H1 (cell line): ENCODE measurements at places on chromosomes 5 and 9.

DNA sequence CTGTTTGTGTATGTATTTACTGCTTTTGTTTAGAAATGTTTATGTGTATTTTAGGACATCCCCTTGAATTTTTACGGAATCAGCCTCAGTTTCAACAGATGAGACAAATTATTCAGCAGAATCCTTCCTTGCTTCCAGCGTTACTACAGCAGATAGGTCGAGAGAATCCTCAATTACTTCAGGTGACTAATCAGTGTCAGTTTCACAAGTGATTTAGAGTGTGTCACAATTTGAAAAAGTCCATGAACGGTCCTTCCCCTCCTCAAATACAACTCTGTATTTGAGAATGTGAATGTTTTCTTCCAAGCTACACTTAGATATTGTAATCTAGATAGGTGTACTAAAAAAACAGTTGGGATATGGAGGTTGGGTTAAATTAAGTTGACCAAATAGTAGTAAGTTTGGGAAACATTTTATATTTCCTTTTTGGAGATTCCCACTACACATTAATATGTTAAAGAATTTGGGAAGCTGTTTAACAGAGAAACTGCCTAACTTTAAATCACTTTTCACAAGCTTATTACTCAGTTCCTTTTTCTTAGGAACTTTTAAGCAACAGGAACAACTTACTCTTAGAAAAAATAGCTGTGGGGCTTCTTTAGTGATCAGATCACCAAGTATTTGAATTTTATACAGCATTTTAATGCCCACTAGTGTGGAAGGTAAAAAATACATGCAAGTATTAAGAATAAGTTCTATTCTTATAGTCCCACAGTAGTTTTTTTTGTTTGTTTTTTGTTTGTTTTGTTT lies 40.9 kb downstream of the RAD23B start:
- no peaks in the 10 kb centered on the region for H3K27me3 ChIP-seq
- peaks cover 15% of the 10 kb centered on the region for H3K36me3 ChIP-seq
- no peak for DNase-seq
- no peak overlapping the region for H3K27ac ChIP-seq

DNA sequence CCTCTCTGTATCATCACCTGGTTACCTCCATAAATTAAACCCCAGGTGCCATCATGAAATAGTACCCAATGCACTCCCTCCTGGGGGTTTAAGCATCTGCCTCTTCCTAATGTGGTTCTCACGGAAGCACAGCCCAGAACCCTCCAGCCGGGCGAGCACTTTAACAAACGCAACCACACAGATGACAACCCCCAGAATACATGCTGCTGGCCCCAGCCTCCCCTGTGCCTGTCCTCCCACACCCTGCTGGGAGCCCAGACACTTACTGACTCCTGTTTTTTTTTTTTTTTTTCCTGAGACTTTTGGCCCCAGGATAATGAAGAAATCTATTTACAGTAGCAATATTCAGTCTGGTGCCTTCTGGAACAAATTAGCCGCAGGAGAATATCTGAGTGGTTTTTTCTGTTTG lies 50.0 kb upstream of the COL5A1 start:
- H3K4me1 ChIP-seq = no peaks in the 10 kb centered on the region
- no peak overlapping the region for H3K4me3 ChIP-seq
- H3K36me3 ChIP-seq = no peaks in the 10 kb centered on the region
- H3K27me3 ChIP-seq = no peaks in the 10 kb centered on the region

DNA sequence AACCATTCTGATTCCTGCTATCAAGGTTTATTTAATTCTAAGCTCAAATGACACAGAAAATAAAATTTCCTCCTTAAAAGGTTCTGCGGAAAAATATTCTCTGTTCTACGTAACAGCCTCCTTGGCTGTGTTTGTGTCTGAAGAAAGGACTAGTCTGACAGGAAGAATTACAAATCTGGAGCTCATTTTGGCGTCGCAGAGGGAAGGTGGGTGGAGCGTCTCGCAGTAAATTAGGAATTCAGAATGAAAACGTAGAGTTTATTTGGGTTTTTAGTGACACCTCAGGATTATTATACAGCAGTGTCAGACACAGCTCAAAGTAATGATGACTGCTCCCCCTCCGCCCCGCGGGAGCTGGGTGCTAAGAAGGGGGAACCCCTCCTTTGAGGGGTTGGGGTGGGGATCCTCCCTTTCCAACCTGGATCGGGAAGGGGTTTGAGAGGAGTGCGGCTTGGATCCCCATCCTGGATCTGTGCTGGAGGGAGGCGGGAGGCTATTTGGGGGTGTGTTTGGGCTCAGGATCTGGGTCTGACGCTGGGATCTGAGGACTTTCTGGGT lies 933 bp upstream of the TGFBR1 start:
- no peaks in the 10 kb centered on the region for H3K36me3 ChIP-seq
- no peaks in the 10 kb centered on the region for H3K4me1 ChIP-seq
- H3K27me3 ChIP-seq = no peaks in the 10 kb centered on the region
- no peak for DNase-seq
- peak overlapping the region; percentile 85 for H3K4me3 ChIP-seq
- no peak overlapping the region for H3K27ac ChIP-seq

- no peak overlapping the region for H3K27ac ChIP-seq
- H3K27me3 ChIP-seq = no peaks in the 10 kb centered on the region
- DNase-seq = no peak
- no peaks in the 10 kb centered on the region; the same call in 1 of the 2 replicates for H3K4me1 ChIP-seq
These were observed 59.2 kb downstream of the NSUN2 start for GRCh38 chr5:6573651-6574101.

DNA sequence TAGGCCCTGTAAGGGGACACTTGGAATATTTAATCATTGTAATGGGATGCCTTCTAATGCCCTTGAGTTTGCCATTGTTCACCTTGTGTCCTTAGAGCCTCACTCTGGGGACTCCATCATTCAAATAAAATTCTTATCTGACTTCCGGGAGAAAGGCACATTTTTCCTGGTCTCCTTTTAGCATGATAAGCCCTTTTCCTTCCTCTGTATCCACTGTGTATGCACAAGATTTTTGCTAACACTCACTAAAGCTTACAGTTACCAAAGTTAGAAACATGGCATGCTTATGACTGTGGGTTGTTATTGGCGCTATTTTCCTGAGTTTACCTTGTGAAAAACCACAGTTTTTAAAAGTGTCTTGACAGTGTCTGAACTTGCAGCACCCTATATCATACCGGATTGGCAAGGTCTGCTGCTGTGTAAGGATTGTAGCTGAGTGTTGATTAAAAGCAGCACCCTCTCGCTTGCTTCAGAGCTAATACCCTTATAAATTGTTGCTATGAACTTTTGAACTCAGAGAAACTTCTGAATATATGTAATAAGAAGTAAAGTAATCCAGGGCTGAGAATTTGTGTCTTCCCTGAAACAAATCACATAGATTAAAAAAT lies 46.4 kb downstream of the SNCAIP start:
- no peaks in the 10 kb centered on the region for H3K27me3 ChIP-seq
- H3K4me1 ChIP-seq = peaks cover 11% of the 10 kb centered on the region
- no peak overlapping the region for H3K4me3 ChIP-seq
- no peak for DNase-seq

DNA sequence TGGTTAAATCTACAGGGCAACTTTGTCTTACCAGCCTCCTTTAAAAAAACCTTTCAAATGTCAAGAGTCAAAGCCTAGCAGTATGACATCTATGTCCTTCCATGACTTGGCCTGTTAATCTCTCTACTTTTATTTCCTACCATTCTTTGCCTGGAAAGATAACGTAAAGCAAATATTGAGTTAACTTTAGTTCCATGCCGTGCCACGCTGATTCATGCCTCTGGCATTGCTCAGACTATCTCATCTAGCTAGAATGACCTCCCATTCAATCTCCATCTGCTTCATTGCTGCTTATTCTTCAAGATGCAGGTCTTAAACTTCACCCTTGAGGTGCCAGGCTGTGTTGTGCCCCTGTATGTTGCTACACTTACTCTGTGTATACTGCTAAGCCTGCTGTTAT lies 729.8 kb downstream of the EFNA5 start:
- DNase-seq = no peak
- H3K4me3 ChIP-seq = no peak overlapping the region
- H3K4me1 ChIP-seq = no peaks in the 10 kb centered on the region

DNA sequence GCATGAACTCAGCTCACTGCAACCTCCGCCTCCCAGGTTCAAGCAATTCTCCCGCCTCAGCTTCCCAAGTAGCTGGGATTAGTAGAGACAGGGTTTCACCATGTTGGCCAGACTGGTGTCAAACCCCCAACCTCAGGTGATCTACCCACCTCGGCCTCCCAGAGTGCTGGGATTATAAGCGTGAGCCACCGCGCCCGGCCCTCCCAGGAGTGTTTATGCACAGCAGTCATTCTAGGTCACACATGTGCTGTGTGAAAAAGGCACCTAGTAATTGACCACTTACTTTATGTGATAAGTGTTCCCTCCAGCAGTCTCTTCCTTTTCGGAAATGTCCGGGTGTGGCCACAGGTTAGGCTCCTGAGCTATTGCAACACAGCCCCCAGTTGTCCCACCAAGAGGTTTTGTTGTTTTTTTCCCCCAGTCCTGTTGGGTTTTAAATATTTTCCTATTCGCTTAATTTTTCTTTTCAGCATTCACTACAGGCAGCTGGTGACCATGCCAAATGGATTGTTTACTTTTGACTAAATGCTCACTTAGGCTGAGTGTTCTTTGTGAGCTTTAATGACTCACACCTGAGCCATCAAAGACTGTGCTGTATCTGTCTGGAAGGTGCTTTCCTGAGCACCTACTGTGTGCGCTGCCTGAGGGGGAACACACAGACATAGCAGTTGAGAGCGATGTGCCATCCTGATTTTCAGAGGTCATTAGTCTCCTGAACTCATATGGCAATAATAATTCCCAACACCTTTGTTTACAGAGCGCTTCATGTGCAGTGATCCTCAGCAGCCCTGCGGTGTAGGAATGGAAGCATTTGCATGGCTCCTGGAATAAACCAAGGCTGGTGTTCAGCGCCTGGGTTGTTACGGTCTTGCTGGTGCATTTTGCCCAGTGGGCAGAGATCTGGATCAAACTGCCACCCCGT lies 94.3 kb downstream of the MVB12B start:
- H3K27ac ChIP-seq = no peak overlapping the region
- DNase-seq = no peak
- no peak overlapping the region for H3K4me3 ChIP-seq
- H3K27me3 ChIP-seq = no peaks in the 10 kb centered on the region
- H3K36me3 ChIP-seq = no peaks in the 10 kb centered on the region

GRCh38 chr9:117335837-117336433 lies 78.9 kb downstream of the ASTN2 start:
- no peaks in the 10 kb centered on the region for H3K4me1 ChIP-seq
- no peak overlapping the region for H3K27ac ChIP-seq
- no peaks in the 10 kb centered on the region for H3K36me3 ChIP-seq
- H3K27me3 ChIP-seq = no peaks in the 10 kb centered on the region
- H3K4me3 ChIP-seq = no peak overlapping the region

- H3K4me3 ChIP-seq = no peak overlapping the region
- H3K27ac ChIP-seq = peak overlapping the region; percentile 56
- H3K4me1 ChIP-seq = peaks cover 25% of the 10 kb centered on the region
- DNase-seq = peak; percentile 73
- no peaks in the 10 kb centered on the region for H3K27me3 ChIP-seq
- no peaks in the 10 kb centered on the region for H3K36me3 ChIP-seq
These were observed 27.9 kb upstream of the CTNNA1 start for GRCh38 chr5:138725153-138725817.

DNA sequence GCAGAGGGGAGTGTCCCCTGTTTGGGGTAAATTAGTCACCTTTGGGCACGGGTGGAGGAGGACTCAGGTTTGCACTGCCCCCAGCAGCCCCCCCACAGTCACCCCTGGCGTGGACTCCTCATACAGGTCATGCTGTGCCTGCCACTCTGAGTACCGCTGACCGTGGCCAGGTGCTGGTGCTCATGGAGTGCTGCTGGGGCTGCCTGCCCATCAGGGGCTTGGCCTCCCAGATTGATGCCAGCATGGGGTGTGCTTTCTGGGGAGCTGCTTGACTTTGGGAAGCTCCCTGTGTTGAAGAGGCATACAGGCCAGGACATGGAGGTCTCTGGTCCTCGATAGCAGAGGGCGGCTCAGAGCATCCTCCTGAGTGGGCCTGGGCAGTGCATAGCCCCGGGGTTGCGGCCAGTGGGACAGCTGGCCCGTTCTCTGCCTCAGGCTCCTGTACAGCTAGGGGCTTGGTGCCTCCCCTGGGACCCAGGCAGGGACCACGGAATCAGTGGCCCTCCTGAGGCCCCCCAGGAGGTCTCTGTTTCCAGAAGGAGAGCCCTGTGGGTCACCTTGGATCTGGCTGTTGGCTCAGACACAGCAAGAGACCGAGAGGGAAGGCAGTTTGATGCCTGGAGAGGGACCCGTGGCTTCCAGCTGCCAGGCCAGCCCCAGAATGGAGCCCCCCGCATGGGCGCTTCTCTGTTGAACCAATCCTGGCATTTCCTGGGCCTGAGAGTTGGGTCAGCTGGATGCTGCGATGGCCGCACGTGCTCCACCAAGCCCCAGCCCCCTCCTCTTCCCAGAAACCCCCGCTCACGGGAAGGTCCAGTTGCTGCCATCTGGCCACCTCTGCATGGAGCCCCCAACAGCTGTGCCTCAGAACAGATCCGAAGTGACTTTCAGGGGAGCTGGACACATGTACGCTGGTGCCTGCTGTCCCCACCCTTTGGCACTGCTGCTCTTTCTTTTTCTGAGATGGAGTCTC lies 6.1 kb upstream of the AJM1 start:
- no peak overlapping the region for H3K4me3 ChIP-seq
- no peak for DNase-seq
- peaks cover 11% of the 10 kb centered on the region; the same call in 1 of the 2 replicates for H3K4me1 ChIP-seq
- peaks cover 8% of the 10 kb centered on the region; the same call in 1 of the 2 replicates for H3K36me3 ChIP-seq

DNA sequence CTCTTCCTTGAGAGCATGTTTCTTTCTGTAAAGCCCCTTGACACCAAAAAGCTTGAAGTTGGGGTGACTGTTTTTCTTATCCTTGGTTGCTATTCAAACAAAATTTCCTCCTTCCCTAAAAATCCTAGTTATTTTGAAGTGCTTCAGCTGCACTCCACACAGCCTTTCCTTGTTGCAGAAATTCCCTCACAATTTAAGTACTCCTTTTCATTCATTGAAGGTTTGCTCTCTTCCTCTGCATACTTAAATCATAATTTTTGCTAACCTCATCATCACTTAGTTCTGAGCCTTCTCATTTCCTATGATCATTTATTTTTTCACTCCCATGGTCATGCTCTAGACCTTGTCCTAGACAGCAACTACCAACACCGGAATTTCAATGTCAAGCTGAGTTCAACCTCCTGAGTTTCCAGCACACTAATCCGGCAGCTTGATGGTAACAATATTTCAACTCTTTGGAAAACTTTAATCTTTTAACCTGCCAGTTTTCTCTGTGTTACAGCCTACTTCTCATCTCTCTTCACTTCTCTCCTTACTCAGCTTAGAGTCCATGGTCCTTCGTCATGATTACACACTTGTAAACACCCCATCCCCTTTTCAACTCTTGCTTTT lies 78.7 kb upstream of the ACTBL2 start:
- no peaks in the 10 kb centered on the region for H3K27me3 ChIP-seq
- DNase-seq = no peak
- H3K4me1 ChIP-seq = no peaks in the 10 kb centered on the region
- H3K4me3 ChIP-seq = no peak overlapping the region
